ENCODE measurements at places on chromosomes 16 and 17.

DNA sequence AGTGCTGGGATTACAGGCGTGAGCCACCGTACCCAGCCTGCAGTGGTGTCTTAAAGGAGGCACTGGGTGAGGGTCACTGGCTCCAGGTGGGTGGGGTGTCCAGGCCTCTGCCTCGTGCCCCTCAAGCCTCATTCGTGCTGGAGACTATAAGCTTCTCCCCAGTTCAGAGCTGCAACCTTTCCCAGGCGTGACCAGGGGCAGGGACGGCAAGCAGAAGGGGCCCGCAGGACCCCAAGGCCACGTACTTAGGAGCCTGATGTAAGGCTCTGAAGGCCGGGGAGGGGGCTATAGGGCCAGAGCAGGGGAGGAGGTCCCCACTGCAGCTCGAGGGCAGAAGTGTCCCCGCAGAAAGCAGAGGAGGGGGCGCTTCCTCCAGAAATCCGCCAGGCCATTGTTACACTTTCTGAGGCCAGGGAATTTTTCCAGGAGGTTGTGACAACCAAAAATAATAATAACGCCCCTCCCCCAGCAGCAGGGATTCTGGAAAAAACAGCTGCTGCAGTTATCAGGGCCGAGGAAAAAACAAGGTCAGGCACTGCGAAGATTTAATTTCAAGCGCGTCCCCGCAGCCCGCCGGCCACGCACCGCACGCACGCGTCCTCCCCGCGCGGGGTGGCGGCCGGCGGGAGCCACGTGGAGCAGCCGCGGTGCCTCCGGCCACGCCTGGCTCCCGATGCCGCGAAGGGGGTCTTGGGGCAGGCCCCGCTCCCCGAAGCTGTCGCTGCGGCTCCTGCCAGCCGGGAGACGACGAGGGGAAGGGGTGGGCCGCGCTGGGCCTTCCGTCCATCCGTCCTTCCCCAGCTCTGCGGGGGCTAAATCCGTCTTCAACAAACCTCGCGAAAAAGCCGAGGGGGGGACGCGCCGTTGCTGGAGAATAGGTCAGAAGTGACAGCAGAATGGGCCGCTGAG lies 45.8 kb upstream of the SLC38A10 start:
- no peak for DNase-seq

DNA sequence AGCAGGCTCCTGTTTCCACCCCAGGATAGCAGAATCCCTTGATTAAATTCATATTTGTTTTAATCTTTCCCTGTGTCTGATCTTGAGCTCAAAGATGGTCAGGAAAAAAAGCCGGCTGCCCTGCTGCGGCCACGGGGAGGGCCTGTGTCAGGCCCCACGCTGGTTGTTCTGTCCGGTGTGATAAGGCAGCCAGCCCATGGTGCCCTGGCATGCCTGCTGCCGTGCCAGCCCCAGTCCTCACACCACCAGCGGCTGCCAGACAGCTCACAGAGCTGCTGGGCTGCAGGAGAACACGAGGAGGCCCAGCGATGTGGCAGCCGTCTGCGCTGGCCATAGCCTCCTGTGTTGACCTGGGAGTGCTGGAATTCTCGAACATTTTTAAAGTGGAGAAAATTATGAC lies 34.7 kb upstream of the BRD7 start:
- DNase-seq = no peak

GRCh38 chr16:86029131-86029741 lies 130.3 kb downstream of the IRF8 start:
- no peak for DNase-seq

DNA sequence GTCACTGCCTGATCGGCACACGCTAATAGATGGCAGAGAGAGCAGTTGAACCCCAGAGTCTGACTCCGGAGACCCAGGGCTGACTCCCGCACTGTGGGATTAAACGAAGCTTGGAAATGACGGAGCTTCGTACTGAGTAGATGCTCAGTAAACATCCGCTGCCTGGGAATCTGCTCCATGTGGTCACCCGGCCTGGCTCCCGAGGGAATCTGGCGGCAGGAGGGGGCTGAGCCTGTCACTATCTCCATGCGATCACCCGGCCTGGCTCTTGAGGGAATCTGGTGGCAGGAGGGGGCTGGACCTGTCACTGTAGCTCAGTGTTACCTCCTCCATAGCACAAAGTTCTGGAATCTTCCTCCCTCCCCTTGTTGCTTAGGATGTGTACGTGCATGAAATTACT lies 139.7 kb upstream of the CIBAR2 start:
- no peak for DNase-seq

DNA sequence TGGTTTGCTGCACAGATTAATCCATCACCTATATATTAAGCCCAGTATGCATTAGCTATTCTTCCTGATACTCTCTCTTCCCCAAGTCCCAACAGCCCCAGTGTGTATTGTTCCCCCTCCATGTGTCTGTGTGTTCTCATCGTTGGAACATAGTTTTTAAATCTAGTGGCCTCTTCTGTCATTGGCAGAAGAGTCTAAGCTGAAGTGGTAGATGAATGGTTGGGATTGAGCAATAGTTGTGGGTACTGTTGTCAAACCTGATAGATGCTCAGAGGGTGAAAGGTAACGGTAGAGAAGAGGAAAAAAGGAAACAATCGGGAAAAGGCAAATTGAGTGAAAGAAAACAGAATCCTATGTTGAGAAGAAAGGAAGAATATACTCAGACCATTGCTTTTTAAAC lies 29.9 kb downstream of the MAP3K3 start:
- no peak for DNase-seq
